Cardiac muscle cell (in vitro differentiated cells and primary cell): ENCODE measurements at places on chromosomes 5 and 9.
A peak's percentile ranks its signal among the peaks of the same experiment; 100 is the strongest.

DNA sequence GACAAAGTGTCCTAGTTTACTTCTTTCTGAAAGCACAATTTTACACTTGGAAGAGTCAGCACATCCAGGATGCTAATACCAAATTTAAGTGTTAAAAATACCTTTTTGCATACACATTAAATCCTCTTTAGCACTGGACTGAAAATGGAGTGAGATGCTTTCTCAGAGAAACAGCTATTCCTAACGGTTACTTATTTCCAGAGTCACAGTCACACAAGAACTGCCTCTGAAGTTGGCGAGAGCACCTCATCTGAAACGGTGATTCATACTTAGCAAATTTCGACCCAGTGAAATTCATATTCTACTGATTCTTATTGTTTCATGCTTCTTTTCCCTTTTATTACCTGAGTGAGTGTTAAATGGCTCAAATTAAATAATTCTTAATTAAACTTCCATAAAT, 12.2 kb downstream of the CDH18 start:
- DNase-seq, result no peak

DNA sequence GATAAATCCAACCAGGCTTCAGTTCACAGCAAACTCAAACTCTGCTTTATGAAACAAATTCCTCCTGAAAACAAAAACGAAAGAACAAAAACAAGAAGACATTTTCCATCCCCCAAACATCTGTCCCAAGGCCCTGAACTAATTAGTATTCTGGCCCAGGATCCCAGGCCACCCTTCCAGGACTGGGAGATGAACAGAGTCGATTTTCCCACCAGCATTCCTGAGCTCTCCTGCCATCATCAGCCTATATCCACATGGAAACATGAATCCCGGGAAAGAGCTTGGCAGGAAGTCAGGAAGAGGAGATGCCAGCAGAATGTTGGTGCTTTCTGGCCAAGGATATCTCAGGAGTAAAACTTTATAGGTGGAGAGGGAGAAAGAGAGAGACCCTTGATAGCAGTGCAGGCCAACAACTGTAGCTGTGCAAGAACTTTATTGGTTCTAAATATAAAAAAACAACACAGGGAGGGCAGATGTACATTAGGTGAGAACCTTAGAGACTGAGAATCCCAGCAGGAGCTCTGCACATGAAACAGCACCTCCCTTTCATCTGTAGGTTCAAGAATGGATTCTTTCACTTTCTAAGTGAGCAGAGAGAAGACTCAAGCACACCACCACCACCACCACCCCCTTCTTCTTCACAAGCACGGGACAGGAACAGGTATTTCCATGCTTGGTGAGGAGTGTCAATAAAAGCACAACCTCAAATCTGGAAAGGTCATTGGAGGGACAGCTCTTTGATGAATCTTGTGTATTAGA, 190.7 kb upstream of the TAS2R1 start:
- peak; percentile 21 for DNase-seq

DNA sequence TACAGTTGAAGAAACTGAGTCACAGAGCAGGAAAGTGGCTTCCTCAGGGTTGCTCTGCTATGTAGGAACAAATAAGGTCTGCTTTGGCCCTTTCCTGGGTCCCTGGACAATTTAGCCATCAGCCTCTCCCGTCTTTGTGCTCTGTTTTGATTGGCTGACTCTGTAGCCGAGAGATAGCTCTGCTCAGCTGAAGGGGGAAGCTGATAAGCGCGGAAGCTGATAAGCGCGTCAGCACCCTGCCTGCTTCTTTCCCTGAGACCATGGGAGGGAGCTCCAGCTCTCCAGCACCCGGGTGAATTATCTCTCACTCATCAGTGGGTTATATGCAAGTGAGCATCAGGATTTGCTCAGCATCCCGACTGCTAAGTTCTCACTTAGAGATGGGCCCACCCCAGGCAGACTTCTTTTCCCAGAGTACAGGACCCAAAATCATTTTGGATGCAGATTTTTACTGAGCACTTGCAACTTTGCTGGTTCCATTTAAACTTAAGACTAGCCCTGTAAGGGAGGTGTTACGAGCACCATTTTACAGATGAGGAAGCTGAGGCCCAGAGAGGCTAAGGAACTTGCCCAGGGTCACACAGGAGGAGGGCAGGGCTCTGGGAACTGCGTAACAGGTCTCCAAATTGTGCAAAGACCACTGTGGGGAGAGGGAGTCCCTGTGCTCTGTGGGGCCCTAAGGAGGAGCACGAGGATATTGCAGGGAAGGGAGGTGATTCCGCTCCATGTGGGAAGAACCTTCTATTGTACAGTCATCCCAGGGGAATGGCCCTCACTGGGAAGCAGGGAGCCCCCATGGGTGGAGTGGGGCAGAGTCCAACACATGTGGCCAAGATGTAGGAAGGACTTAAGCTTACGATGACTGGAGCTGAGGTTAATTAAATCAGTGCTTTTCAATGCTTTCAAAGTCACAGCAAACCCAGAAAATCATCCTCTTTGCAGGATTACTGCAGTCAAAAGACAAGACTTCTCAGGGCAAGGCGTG, 83.7 kb upstream of the ORM1 start:
- peak; percentile 73 for DNase-seq

- DNase-seq, result no peak
Measured at GRCh38 chr5:75672616-75673015, 44.6 kb downstream of the POC5 start.

- DNase-seq, result no peak
Measured at GRCh38 chr5:141778683-141779082, 96.7 kb upstream of the ARAP3 start.

DNA sequence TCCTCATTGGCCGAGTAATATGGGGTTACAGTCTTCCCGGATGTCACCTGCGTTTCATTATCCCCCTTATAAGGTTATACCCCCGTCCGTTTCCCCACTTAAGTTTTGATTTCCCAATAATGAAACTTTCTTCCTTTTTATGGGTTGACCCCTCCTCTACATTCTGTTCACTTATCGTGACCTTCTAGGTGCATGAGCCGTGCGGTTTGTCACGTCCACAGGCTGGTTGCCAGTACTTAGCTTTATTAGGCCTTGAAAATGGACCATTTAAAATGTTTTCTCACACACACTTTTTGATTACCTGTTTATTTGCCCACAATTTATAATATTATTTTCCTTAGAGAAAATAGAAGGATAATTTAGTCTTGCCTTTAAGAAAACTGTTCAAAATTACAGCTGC, 111.5 kb downstream of the FAM174A start:
- DNase-seq, result no peak

- no peak for DNase-seq
Measured at GRCh38 chr9:92425474-92425873, 1.2 kb upstream of the OMD start.

- no peak for DNase-seq
Measured at GRCh38 chr5:140633021-140633471, at the start of gene CD14. Gene CD14, minus strand, starts transcription at chr5:140633175. Its CDS starts 104 bp downstream, at chr5:140633071.

GRCh38 chr5:157874861-157875260, 15.9 kb upstream of the CLINT1 start:
- DNase-seq, result no peak

DNA sequence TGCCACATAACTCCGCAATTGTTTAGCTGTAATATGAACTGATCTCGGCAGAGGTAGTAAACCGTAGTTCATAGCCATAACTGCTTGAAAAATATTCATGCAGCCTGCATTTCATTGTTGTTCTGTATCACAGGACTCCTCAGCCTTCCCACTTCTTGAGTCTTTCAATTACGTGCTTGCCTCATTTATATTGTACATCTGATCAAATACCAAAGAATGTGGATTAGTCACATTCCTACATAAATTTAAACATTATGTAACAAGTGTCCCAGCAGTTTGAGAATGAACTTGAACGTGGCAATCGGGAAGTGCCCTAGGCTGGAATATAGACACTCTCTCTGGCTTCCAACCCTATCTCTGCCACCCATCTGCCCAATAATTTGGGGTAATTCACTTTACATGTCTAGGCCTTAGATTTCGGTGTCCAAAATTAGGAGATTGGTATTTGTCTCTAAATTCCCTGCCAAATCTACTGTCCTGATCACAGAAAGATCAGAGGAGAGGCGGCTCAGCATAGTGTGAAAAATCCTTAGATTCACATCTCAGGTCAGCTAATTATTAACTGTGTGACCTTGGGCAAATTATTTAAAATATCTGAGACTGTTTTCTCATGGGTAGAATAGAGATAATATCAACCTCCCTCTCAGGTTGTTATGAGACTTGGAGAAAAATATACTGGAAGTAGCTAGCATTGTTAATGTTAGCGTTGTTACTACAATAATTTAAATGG, 215.1 kb upstream of the RFX3 start:
- DNase-seq, result no peak

DNA sequence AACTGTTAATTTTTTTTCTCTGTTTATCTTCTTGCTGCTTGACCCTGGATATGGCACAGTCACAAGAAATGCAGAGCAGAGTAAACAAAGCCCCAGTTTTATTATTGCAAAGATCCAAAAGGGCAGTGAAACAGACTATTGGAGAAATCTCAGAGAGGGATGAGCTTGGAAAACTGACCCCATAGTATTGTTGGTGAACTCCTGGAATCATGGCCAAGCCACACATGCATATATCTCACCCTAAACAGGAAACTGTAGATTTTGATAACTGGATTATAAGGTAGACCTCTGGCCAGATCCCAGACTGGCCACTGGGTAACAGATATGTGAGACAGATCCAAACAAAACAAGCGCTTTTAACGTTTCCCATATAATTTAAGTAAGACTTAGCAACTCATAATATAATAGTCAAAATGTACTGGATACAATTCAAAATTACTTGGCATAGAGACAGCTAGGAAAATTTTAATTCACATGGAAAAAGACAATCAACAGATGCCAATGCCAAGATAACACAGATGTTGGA, 263.5 kb upstream of the SEMA6A start:
- no peak for DNase-seq

DNA sequence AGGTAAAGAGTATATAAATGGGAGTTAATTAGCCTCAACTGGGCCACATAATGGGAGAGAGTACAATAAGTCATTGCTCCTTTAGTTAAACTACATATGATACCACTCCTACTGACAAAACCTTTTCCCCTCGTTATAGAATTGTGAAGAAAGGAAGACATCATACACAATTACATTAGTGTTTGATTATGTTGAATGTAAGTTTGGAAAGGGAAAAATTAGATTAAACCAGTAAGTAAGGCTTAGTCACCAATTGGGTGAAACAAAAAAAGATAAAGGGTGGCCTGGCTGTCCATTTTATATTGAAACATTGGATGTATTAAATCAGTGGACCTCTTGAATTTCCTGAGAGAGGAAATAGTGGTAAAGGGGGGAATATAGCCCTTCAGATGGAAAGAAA, 464.3 kb upstream of the PAPPA start:
- no peak for DNase-seq

- no peak for DNase-seq
Measured at GRCh38 chr5:137491121-137491520, 8.0 kb downstream of the SPOCK1 start.

GRCh38 chr9:38288502-38288901, 104.0 kb upstream of the ALDH1B1 start:
- no peak for DNase-seq

GRCh38 chr9:682633-683508, 158.6 kb upstream of the DMRT1 start:
- peak; percentile 42 for DNase-seq

- no peak for DNase-seq
Measured at GRCh38 chr9:13447843-13448422, 168.4 kb upstream of the MPDZ start.

GRCh38 chr5:149083846-149084245, 21.0 kb upstream of the SH3TC2 start:
- DNase-seq, result no peak

- DNase-seq, result no peak
Measured at GRCh38 chr5:38800515-38800914, 45.3 kb upstream of the OSMR start.

GRCh38 chr5:81729276-81729675, 21.6 kb downstream of the SSBP2 start:
- no peak for DNase-seq

DNA sequence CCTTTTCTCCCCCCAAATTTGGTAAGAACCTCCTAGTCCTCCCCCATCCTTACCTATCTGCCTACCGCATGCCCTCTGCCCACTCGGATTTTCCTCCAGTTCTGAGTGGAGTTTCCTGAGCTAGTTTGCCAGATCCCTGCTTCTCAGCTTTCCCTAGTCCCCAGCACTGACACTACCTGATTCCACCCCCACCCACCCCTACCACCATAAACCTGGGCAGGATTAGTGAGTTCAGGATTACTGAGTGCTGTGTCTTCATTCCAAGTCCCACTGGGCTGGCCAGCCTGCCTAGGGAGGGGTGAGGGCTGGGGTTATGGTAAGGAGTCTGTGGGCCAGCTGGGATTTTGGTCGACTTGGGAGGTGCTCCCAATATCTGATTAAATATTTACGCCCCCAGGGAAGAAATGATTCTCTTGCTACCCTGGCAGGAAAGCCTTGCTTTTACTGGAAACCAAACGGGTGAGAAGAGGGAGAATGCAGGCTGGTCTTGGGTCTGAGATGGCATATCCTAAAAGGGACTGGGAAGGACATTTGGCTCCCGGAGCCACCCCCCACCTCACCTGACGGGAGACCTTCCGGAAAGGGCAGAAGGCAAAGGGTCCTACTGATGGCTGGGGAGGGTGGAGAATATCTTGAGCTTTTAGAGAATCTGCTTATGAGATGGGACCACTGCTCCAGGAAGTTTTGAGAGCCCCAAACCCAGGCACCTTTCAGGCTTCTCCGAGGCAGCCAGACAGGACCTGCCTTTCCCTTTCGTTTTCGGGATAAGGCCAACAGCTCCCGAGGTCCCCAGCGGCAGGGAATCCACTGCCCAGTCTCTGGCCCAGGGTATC, 3.7 kb downstream of the PITX1 start:
- no peak for DNase-seq

- DNase-seq, result no peak
Measured at GRCh38 chr5:131974016-131974415, 28.6 kb upstream of the MEIKIN start.

- no peak for DNase-seq
Measured at GRCh38 chr5:124182133-124182532, 564.3 kb downstream of the ZNF608 start.

- no peak for DNase-seq
Measured at GRCh38 chr5:20570486-20570885, 582.5 kb upstream of the CDH18 start.

DNA sequence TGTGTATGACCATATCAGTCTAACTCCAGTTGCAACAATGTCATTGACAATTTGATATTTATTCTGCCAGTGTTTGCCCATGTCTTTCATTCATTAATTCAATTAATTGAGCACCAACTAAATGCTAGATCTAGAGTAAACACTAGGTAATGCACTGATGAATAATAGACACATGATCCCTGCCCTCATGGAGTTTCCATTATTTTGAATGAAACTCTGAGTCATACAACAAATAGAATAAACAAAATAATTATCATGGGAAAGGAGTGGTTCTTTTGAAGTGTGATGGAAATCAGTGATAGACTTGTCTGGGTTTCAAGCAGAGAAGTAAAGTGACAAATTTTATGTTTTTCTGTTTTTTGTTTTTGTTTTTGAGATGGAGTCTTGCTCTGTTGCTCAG, 4.6 kb downstream of the ARHGEF37 start:
- no peak for DNase-seq
